Tongue (tissue), 3 donors: ENCODE measurements at places on chromosomes 1 and 21.
A peak's percentile ranks its signal among the peaks of the same experiment; 100 is the strongest.

DNA sequence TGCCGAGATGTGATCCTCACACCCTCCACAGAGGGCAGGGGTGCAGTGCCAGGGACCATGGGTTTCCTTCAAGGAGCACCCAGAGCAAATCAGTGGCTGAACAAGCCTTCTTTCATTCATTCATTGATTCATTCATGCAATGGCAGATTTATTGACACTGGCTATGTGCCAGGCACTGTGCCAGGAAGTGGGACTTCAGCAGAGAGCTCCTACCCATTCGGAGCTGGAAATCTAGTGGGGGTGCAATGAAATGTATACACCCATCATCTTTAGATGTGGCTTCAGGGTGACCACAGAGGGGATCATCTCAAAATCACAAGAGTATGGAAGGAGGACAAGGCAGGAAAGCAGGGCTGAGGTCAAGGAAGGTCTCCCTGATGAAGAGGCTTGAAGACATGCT is 18.9 kb downstream of the SLC6A9 start:
- DNase-seq, result no peak

DNA sequence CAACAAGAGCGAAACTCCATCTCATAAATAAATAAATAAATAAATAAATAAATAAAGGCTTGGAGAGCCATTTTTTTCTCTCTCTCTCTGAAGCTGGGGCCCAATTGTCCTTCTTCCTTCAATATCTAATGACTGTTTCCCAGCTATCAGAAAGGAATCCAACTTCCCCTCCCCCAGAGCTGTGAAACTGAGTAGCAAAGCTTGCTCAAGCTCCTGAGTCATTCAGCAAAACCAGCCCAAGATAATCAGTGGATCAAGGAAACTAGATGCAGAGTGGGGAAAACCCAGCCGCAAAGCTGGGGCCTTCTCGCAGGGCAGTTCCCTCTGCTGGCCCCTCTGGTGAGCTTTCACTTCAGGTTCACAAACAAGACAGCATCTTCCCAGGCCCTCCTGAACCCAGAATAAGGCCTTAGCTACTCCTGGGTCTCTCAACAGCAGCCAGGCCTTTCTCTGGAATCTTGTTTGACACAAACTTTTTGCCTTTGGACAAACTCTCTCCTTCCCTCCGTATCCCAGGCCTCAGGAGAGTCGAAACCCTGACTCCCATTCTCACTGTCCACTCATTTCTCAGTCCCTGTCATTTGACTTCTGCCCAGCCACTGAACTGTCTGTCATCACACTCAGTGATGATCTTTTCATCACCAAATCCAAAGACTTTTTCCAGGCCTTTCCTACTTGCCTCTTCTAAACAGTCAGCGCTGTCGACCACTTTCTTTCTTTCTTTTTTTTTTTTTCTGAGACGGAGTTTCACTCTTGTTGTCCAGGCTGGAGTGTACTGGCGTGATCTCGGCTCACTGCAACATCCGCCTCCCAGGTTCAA is 18.0 kb upstream of the PTP4A2 start:
- DNase-seq, result peak; percentile 78

- peak; percentile 30 for DNase-seq
Observed at GRCh38 chr1:64019818-64020217, 183.6 kb upstream of the UBE2U start.

DNA sequence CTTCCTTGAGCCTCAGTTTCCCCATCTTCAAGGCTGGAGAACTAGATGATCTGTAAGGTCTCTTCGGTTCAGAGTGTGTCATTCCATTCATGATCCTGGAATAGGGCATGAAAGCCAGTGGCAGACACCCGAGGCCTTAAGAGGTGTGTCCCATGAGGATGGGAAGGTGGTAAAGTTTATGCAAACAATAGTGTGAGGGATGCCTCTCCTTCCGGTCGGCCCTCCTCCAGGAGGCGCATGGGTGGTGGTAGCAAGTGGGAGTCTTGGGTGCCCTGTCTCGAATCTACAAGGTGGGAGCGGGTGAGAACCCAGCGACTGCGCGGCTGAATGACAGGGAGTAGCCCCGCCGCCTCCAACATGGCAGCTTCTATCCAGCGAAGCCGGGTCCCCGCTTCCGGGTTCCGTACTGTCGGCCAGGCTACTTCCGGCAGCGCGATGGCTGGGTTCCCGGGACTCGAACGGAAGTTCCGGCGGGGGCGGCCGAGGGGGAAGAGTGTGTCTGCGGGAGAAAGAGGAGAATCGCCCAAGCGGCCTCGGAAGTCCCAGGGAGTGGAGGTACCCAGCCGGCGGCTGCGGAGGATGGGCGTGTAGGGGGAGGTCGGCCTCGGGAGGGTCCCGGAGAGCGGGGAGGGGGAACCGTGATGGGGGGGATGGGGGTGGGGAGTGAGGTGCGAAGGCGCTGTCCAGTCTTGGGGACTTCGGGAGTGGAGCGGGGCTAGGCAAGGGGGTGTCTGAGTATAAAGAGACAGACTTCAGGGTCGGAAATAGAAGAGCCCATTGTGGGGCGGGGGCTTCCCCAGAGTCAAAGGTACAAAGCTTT is at the start of gene LYPLA2:
TSS of gene LYPLA2 (plus strand) at position 450 of the 820 bp plus-strand sequence. CDS start 1,538 bp downstream, outside the sequence.
- peak; percentile 97 for DNase-seq

GRCh38 chr1:210129092-210129491 is 103.5 kb upstream of the SERTAD4 start:
- DNase-seq, result no peak

DNA sequence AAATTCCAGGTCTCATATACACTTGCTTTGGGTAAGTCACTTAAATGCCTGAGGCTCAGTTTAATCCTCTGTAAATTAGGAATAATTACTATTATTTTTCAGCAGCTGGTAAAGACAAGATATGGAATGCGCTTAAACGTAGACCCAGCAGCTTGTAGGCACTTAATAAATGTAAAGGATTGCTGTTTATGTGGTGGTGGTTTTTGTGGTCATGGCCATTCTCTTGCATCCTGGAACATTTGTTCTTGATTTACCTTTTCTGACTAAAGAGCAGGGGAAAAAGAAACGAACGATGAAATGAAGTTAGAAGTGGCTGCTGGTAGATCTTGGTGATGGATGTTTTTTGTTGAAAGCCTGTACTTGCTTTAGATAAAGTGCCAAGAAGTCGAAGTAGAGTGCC is 195.0 kb upstream of the FOXD3 start:
- DNase-seq, result no peak

GRCh38 chr1:78792756-78793155 is 143.1 kb downstream of the IFI44 start:
- no peak for DNase-seq

GRCh38 chr1:95058974-95059373 is 13.8 kb downstream of the ALG14 start:
- DNase-seq, result no peak

GRCh38 chr1:202709276-202710041 is 795 bp downstream of the SYT2 start:
- DNase-seq, result no peak

GRCh38 chr1:18496056-18496455 is 15.3 kb downstream of the KLHDC7A start:
- no peak for DNase-seq

- DNase-seq, result peak; percentile 89
Observed at GRCh38 chr1:116878804-116879477, 30.8 kb upstream of the PTGFRN start.

DNA sequence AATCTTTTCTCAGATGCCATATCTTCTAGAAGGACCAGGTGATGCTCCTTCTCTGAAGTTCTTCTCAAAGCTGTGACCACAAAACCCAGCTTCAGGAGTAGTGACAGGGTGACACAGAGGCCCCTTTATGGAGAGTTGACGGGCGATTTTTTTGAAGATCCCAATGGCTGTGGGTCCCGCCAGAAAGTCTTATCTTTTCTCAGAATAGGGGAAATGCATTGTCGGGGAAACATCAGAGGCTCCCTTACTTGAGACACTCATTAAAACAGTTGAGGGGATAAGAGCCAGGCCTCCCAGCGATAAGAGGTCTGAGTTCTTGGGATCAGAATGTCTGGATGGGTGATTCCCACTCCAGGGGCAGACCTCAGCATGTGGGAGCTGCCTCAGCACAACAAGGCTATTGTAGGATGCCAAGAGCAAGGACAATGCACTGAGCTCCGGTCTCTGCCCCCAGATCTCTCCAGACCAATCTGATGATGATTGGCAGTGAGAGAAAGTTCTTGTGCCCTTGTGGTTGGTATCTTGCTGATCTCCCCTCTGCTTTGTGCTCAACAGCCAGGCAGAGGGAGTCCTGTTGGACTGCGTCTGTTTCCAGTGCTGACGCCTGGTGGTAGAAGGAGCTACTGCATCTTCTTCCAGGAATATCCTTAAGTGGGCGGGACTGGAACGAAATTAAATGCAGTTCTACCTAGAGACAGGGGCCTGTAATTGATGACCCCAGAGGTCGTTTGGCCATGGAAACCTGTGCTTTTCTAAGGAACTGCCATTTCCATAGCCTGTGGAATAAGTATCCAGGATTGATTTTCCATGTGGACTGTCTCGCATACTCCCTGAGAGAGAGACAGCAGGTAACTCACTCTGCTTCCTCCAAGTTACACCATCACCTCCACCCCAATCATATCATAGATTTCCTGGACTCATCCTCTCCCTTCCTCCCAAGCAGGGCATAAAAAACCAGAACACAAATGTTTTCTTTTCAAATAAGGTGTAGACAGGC is 6.8 kb upstream of the ACKR1 start:
- peak; percentile 86 for DNase-seq
